ENCODE measurements at places on chromosomes 12 and 14.

DNA sequence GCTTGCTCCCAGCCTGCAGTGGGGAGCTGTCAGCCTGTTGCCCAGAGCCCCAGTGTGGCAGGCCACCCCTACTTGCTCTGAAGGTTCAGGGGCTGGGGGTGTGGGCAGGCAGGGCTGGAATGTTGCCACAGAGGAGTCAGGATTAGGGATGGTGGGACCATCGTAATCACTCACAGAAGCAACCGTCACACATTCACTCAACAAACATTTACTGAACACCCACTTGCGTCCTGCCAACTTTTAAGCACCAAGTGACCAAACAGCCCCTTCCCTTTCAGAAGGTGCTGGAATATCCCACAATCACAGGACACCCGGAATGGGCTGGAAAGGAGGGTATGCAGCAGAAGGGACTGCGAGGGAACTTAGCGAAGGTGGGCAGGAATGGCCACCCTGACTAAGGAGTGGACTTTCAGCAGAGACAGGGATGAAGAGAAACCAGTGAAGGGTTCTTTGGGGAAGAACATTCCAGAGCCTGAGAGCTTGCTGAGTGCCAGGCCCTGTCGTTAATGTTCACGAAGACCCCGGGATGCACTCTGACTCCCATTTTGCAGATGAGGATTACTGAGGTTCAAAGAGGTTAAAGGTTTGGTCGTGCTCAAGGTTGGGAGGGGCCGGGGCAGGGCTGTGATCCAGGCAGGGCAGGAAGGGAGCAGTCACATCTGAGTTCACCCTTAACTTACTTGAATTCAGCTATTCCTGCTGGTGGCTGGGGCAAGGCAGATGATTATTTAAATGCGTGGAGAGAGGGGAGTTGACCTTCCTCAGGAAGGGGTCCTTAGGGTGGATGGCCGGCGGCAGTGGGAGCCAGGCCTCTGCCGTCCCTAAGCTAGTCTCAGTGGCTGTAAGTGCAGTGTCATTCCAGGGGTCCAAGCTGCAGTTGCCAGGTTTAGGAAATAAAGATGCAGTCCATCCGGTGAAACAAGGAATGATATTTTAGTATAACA lies 2.3 kb upstream of the ZBTB42 start:
- DNase-seq, result no peak

DNA sequence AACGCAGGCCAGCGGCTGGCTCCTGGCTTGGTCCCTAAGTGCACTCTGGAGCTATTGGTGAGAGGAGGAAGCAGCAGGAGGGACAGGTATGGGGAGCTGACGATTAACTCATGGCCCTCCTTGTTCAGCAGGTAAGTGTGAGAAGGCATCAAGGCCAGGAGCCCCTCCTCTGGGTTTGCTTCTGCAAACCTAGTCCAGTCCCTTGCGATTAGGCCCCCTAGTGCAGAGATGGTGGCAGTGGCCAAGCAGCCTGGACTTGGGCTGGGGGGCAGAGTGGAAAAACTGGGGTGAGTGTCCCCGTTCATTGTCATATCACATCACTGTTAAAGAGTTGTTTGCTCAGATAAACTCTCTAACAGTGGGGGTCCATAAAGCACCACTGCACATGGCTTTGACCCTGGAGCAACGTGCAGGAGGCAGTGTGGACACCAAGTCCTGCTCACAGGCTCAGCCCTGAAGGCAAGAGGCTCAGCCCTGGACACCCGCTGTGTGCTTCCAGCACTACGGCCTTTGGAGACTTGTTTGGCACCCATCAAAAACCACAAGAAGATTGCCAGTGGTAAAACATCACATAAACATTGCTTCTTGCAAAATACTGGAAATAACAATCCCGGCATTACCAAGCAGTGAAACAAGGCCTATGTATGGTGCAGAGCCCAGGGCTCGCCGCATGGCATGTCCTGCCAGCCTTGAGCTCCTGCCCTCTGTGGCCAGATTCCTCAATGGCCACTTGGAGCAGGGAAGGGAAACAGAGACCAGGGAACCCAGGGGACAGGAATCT lies 184.3 kb upstream of the RTL1 start:
- no peak for DNase-seq

- no peak for DNase-seq
Observed at GRCh38 chr12:80625901-80626300, 81.5 kb upstream of the MYF6 start.

DNA sequence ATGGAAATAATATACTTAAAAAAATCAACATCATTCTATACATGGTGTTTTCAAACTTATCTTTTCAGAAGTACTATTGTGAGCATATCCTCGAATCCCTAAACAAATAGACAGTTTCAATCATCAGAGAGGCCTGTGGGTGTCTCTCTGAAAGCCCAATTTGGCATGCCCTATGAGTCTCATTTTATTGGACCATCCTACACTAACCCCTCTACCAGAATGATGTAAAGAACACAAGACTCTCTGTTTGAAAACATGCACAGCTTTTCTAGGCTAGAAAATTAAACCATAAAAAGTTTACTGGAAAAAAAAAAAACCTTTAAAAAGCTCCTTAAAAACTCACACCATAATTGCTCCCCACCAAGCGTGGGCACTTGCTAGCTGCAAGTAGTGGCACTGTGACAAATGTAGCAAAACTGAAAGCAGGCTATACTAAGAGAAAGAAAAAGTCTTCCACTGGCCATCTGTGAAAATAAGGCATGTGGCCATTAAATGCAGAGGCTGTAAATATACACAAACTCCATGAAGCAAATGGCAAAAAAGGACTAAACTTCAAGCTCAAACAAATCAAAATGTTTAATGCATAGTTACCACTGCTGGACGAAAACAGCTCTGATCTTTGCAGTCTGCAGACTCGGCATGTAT lies 394.2 kb downstream of the SOX5 start:
- DNase-seq, result no peak

DNA sequence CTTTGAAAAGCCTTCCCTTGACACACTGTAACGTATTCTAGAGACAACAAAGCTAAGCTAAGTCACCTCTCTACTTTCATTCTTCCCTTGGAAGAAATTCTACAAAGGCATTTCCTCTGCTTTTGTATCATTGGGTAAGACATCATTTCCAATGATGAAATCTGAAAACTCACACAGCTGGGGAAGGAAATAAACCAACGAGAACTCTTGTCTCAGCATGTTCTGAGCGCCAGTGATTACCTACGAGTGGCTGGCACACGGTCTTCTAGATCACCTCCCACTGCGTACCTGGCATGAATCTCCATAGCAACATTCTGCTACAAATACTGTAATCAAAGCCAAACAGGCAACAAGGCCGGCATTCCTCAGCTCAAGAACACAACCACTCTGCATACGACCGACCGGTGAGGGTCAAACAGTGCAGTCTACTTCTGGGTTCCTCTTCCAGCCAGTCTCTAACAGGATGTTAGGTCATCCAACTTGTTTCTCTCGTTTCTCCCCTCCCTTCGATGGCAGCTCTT lies 7.6 kb downstream of the VPS37B start:
- no peak for DNase-seq

DNA sequence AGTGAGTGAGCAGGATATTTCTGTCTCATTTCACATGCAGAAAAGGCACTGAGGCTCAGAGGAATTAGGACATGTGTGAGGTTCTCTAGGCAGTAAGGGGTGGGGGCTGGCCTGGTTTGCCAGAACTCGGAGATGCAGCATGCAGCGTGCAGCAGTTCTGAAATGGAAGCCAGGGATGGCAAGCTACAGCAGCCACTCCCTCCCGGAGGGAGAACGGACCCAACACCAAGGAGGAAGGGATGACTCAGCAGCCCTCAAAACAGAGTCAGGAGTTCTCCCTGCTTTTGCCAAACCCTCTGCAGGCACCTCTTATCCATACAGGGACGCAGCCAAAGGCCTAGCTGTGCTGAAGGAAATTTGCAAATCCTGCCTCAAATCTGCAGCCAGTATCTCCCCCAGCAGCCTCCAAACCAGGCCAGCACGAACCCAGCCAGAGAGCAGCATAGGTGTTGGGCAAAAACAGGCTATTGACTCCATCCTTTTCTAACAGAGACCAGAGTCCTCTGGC lies 10.3 kb upstream of the SERPINA3 start:
- DNase-seq, result no peak

Measured in activated CD4-positive, alpha-beta T cell treated with anti-CD3 and anti-CD28 coated beads, Interleukin-2, amount 50 U/mL, for 48 hours (primary cell).